ENCODE measurements at places on chromosomes 7 and 10.

DNA sequence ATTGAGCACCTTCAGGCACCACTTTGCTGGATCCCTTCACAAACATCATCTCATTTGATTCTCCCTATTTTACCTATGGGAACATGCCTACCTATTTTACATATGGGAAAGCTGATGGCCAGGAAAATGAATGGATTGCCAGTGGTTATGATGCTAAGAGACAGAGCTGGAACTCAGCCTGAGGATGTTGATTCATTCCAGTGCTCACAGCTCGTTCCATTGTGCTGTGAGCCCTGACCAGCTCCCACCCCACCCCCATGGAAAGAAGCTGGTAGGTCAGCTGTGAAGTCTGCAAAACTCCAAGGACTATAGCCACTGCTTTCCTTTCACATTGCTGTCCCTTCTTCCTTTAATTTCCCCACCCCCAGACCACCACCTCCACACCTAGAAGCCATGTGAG is 9.6 kb downstream of the UBTD1 start:
- no peaks in the 10 kb centered on the region for H3K36me3 ChIP-seq
- H3K4me1 ChIP-seq = no peaks in the 10 kb centered on the region
- no peak for DNase-seq
- no peaks in the 10 kb centered on the region for H3K27me3 ChIP-seq

- DNase-seq = no peak
- H3K27me3 ChIP-seq = no peaks in the 10 kb centered on the region
- no peak overlapping the region for H3K27ac ChIP-seq
Observed at GRCh38 chr10:98251399-98251798, 16.6 kb downstream of the LOXL4 start.

GRCh38 chr10:7892146-7892545 is 73.8 kb downstream of the TAF3 start:
- H3K4me3 ChIP-seq = no peak overlapping the region
- peaks cover 7% of the 10 kb centered on the region for H3K36me3 ChIP-seq
- H3K27ac ChIP-seq = no peak overlapping the region

DNA sequence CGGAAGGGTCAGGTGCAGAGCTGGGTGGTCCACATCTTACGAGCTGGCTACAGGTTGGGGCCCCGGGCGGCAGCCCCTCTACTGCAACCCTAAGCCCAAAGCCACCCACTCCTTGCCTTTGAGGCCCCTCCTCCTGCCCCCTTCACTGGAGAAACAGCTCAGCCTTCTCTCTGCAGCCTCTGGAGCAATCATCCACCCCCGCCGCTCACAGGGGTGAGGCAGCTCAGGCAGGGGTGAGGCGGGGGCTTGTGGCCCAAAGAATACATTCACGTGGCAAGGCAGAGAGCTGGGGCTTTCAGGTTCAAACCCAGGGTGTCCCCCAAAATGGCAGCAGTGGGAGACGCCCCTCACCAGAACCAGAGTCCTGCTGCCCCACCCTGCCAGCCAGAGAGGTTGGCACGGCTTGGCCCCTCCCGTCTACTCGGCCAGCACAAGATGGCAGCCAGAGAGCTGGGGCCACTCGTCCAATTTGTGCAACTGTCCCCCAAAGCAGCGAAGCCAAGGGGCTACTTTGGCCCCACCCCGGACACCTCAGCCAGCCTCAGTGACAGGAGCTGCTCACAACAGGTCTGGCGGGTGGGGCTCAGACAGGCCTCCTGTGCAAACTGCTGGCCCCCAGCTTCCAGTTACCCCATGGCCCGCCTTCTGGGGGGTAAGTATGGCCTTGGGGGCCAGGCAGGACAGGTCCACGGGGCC is 7.2 kb downstream of the GNB2 start:
- no peak overlapping the region for H3K4me3 ChIP-seq
- DNase-seq = peak; percentile 69
- H3K27ac ChIP-seq = no peak overlapping the region
- no peaks in the 10 kb centered on the region for H3K27me3 ChIP-seq

- peaks cover 71% of the 10 kb centered on the region for H3K36me3 ChIP-seq
- H3K4me1 ChIP-seq = no peaks in the 10 kb centered on the region
- no peaks in the 10 kb centered on the region for H3K27me3 ChIP-seq
Observed at GRCh38 chr7:66957595-66958290, 36.7 kb downstream of the TMEM248 start.

DNA sequence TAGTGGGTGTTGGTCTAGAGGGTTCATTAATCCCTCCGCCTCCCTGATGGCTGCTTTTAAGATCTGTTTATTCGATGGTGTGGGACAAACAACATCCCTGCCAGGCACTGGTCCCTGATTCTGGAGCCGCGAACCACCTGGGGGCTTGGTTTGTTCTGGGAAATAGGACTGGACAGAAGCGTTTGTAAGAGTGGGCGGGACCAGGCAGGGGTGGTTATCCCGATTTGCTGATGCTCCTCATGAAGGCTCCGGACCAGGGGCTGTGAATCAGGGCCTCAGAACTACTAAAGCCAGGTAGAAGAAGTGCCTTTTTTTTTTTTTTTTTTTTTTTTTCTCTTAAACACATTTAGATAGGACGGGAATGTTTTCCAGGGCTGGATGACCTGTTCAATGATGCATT is 273.4 kb downstream of the WDR37 start:
- H3K27me3 ChIP-seq = no peaks in the 10 kb centered on the region
- DNase-seq = no peak
- no peak overlapping the region for H3K4me3 ChIP-seq
- no peaks in the 10 kb centered on the region for H3K36me3 ChIP-seq
- no peak overlapping the region for H3K27ac ChIP-seq

GRCh38 chr10:71561003-71561574 is 158.5 kb downstream of the C10orf105 start:
- H3K36me3 ChIP-seq = no peaks in the 10 kb centered on the region
- DNase-seq = no peak
- H3K27me3 ChIP-seq = peaks cover 47% of the 10 kb centered on the region
- H3K4me3 ChIP-seq = no peak overlapping the region
- H3K27ac ChIP-seq = no peak overlapping the region

DNA sequence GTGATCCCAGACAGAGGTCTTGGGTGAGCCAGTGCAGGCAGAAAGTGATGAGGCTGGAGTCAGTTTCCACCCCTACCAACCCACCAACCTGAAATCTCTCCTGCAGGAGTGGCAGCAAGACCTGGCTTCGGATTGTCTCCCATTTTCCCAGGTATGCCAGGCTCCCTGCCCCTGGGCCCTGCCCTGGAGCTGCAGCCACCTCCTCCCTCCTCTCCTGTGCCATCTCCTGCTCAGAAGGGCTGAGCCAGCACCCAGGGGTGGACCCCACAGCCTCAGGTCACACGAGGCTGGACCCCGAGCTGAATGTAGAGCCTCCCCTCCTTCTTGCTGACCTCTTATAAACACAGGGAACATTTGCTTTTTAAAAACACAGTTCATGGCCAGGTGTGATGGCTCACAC is 17.0 kb upstream of the LIMK1 start:
- H3K4me3 ChIP-seq = no peak overlapping the region
- H3K27me3 ChIP-seq = no peaks in the 10 kb centered on the region
- no peaks in the 10 kb centered on the region for H3K4me1 ChIP-seq
- peak overlapping the region; percentile 64 for H3K27ac ChIP-seq
- no peak for DNase-seq

DNA sequence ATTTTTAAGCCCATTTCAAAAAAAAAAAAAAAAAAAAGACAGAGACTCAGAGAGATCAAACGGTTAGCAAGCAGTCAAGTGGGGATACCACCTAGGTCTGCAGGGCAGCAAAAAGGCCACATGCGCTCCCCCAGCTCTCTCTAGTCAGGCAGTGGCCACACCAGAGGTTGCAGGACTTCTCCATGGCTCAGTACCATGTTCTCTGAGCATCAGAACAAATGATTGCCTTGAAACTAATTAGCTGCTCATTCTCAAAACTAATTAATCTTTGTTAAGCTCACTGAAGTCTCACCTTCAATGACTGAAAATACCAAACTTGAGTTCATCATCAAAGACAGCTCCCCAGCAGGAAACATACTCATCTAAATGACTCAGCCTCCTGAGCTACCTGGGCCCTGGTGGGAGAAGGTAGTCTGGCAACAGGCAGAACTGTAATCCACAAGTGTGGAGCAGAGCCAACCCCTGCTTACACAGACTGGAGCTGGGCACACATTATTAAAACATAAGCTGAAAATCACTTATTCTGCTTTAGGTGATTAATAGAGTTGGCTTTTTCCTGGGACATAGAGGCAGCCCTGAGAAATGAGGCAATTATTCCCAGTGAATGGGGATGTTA is 319.6 kb downstream of the GRID1 start:
- no peaks in the 10 kb centered on the region for H3K36me3 ChIP-seq
- no peak overlapping the region for H3K27ac ChIP-seq
- no peaks in the 10 kb centered on the region for H3K4me1 ChIP-seq

GRCh38 chr7:114865564-114865963 is 56.3 kb upstream of the MDFIC start:
- H3K27ac ChIP-seq = no peak overlapping the region
- DNase-seq = peak; percentile 49
- H3K36me3 ChIP-seq = no peaks in the 10 kb centered on the region
- no peak overlapping the region for H3K4me3 ChIP-seq

DNA sequence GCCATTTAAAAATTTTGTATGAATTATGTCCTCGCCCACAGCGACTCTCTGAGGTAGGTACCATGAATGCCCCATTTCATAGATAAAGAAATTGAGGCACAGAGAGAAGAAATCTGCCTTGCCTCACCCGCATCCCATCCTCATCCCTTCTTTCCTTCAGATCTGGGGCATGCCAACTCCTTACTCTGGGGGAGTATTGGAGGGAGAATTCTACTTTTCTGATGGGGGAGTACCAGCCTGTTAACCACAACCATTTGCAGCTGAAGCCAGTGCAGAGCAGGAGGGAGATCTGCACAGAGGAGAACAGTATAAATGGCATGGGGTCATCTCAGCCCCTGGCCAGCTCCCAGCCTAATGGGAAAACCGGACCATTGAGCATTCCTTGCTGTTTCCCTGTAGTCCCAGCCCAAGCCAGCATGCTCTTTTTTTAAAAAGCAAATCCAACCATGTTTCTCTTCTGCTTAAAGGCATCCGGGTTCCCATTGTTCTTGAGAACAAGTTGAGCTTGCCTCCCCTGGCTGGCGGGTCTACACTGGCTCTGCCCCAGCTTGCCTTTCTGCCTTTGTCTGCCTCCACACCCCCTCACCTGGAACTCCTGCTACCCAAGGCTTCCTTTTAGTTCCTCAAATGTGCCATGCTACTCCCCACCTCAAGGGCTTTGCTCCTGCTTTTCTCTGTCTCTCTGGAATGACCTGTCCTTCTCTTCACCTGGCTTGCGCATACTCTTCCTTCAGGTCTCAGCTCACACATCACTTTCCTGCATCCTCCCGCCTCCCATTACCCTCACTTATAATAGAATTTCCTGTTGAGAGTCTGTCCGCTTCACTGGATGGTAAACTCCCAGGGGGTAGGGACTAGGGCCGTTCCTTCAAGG is 8.8 kb upstream of the ZNF503 start:
- no peaks in the 10 kb centered on the region for H3K27me3 ChIP-seq
- H3K27ac ChIP-seq = peak overlapping the region; percentile 84
- no peak for DNase-seq
- H3K4me3 ChIP-seq = no peak overlapping the region

DNA sequence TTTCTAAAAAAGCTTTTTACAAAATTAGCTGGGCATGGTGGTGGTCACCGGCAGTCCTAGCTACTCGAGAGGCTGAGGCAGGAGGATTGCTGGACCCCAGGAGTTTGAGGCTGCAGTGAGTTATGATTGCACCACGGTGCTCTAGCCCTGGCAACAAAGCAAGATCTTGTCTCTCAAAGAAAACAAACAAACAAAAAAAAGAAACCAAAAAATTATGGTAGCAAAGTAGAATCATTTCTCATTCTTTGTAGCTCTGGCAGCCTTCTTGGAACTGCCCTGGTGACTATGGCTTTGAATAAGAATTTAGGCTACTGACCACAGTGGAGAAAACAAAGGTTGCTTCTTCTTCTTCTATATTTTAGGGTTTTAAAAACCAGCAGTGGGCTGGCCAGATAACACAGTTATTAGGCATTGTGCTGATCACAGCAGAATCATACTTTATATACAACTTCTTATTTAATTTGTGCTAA is 41.9 kb upstream of the PRKAR2B start:
- H3K4me3 ChIP-seq = no peak overlapping the region
- no peaks in the 10 kb centered on the region for H3K4me1 ChIP-seq
- no peaks in the 10 kb centered on the region for H3K36me3 ChIP-seq
- H3K27ac ChIP-seq = no peak overlapping the region

DNA sequence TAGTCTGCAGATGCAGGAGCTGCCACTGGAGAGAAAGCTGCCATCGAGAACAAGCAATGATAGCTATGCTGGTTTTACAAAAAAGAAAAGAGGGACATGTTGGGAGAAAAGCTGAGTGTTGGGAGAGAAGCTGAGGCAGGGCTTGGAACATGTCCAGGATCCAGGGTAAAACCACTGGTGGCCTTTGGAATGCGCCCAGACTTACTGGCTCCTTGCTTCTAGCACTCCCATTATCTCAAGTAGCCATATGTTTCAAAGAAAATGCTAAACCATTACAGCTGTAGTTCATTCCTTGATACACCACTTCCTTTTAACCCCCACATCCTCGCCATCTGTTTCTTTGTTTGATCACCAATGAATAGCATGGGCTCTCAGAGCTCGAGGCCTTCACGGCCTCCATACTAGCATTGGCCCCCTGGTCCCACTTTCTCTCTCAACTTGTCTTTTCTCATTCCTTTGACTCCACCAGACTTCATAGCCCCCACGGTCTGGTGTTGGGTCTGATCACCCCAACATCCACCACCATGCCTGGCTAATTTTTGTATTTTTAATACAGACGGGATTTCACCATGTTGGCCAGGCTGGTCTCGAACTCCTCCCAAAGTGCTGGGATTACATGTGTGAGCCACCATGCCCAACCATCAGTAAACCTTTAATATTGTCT is 23.8 kb upstream of the PLAC9 start:
- no peak overlapping the region for H3K27ac ChIP-seq
- DNase-seq = no peak
- no peaks in the 10 kb centered on the region for H3K36me3 ChIP-seq
- H3K4me3 ChIP-seq = no peak overlapping the region
- H3K4me1 ChIP-seq = no peaks in the 10 kb centered on the region
- no peaks in the 10 kb centered on the region for H3K27me3 ChIP-seq

DNA sequence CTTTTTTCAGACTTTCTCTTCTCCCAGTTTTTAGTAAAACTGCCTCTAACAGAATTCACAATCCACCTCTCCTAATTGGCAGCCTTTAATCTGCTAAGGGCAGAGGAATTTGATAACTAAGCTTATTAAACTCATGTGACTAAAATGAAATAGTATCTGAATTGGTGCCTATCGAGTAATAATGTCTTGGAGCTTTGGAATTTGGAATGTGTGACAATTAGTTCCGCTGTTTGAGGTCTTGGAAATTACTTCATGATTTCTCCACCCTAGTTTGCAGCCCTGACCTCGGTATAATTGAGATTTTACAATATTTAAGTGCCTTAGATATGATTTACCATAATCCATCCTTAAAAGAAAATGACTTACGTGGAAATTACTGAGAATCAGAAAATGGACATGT is 190.4 kb upstream of the NEBL start:
- H3K27ac ChIP-seq = no peak overlapping the region
- no peak for DNase-seq
- H3K4me3 ChIP-seq = no peak overlapping the region
- H3K4me1 ChIP-seq = no peaks in the 10 kb centered on the region
- no peaks in the 10 kb centered on the region for H3K27me3 ChIP-seq

Data from tibial artery (tissue), 4 donors.